ENCODE measurements at places on chromosomes 13 and 19.

DNA sequence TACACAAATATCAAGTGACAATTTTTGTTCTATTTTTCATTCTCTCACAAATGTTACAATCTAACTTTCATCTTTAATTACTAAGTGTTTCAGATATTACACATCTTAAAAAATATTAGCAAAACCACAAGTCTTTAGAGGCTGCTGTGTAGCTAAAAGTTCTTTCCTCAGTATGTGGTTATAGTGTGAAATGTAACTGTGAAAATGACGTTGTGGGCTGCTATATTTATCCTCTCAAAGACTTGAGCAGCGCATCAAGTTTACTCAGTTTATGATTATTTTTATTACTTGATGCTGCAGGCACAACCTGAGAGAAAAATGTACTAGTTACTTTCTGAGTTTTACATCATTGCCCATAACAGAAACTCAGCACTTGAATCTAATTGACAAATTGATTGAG, 2860.6 kb upstream of the PCDH20 start:
- DNase-seq, result no peak

GRCh38 chr13:66077132-66077689, 1152.9 kb downstream of the PCDH9 start:
- no peak for DNase-seq

- DNase-seq, result no peak
Observed at GRCh38 chr13:42355491-42356183, 83.7 kb downstream of the AKAP11 start.

- no peak for DNase-seq
Observed at GRCh38 chr19:41123716-41124294, 9.6 kb downstream of the CYP2F1 start.

DNA sequence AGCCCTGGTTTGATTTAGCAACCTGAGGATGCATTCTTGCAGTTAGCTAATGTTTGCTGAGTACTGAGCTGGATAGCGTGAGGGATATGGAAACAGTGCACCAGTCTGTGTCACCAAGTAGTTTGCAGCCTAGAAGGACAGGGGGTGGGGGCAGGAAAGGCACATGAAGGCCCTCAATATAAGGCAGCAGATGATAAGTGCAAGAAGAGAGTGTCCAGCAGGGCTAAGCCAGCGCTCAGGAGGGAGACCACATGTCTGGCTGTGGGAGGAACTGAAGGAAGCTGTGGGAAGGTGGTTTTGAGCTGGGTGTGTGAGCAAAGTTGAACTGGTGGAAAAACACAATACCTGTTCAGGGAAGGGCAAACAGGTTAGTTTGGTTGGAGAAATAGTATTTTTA, 1.7 kb downstream of the CXCL17 start:
- DNase-seq, result no peak

DNA sequence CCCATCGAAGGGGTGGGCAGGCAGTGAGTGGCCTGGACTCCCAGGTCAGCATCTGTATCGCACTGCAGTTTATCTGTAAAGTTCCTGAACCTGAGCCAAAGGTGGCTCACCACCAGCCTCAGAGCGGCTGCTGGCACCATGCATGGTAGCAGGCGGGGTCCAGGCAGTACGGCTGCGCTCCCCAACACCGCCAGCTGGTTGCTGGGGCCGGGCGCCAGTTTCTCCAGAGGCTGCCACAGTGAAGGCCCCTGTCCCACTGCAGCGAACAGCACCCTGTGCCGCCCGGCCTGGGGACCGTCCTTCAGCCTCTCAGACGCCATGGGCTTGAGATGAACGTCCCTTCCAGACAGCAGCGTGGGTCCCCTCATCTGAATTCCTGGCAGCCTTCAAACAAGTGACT, 109.8 kb downstream of the KDM4B start:
- DNase-seq, result no peak

GRCh38 chr19:35202722-35203688, 25.5 kb downstream of the FAM187B start:
- DNase-seq, result no peak

- DNase-seq, result no peak
Observed at GRCh38 chr19:17420475-17420924, 653 bp downstream of the MVB12A start.

DNA sequence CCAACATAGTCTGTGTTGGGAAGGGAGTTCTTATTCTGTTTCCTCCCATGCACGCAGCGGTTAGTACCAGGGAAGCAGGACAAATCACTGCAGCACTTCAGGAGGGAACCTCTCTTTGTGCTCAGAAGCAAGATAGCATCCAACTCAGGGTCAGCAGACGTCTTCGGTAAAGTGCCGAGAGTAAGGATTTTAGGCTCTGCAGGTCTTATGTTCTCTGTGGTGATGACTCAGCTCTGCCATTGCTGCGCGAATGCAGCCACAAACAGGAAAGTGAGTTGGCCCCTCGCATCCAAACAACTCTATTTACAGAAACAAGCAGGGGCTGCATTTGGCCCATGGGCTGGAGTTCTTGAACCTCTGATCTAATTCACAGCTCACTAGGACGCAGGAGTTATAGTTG, 122.1 kb upstream of the SPATA13 start:
- no peak for DNase-seq

- no peak for DNase-seq
Observed at GRCh38 chr13:98129059-98129746, 13.7 kb upstream of the FARP1 start.

DNA sequence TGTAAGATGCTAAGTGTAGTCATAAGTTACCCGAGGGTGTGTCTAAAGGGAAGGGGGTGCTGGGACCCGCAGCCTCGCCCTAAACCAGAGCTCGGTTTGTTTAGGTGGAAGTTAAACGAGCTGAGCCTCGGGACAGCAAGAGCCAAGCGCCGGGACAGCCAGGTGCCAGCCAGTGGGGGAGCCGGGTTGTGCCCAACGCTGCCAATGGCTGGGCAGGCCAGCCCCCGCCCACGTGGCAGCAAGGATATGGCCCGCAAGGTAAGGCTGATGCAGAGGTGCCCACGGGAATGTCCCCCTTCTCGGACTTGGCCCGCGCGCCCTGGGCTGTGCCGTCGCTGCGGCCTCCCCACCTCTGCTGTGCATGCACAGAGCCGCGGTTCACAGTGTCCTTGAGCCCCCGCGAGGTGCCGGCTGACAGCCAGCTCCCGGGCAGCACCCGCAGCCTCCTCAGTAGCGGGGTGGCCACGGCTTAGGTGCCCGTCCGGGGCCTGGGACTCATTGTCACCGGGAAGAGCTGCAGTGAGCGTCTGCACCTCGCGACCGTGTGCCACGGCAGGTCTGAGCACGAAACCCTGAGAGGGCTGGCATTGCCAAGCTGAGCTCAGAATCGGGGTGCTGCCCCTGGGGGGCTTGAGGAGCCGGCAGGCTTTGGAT, 9.3 kb upstream of the RPS15 start:
- DNase-seq, result no peak

DNA sequence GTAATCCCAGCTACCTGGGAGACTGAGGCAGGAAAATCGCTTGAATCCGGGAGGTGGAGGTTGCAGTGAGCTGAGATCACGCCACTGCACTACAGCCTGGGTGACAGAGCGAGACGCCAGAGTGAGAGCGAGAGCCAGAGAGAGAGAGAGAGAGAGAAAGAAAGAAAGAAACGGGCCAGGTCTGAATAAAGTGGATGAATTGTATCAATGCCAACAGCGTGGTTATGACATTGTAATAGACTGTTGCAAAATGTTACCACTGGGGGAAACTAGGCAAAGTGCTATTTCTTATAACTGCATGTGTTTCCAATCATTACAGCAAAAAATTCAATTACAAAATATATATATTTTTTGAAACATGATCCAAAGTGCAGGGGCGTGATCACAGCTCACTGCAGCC, 11.8 kb upstream of the BTBD2 start:
- no peak for DNase-seq

- no peak for DNase-seq
Observed at GRCh38 chr19:43525836-43526771, 897 bp downstream of the ETHE1 start.

DNA sequence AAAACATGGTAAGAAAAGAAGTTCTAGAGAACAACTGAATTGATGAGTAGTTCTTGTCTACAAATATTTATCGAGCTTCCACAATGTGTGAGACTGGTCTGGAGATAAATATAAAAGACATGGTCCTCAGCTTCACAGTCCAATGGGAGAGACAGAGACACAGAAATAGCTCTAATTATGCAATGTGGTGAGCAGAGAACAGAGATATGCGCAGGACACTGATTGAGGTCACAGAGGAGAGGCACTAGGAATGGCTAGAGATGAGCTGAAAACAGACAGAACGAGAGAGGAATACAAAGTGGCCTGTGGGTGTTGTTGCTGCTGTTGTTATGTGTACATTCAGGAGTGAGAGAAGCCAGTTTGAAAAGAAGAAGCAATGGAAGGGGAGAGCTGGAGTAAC, 53.2 kb downstream of the GPALPP1 start:
- no peak for DNase-seq

DNA sequence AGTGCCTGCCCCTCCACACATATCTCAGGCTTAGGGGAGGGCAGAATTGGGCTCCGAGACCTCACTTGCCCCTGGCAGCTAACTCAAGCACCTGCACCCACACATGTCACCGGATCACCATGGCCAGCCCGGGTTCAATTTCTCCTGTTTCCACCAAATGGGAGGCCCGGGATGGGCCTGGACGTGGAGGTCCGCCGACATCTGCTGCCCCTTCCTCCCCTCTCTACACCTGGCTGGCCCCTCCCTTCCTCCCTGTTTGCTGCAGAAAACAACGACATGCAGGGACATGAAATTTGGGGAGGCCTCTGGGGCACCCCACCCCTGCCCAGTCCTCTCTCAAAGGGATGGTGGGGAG, 1.3 kb downstream of the PRKD2 start:
- no peak for DNase-seq

GRCh38 chr19:47408156-47408938, 11.0 kb downstream of the MEIS3 start:
- no peak for DNase-seq

DNA sequence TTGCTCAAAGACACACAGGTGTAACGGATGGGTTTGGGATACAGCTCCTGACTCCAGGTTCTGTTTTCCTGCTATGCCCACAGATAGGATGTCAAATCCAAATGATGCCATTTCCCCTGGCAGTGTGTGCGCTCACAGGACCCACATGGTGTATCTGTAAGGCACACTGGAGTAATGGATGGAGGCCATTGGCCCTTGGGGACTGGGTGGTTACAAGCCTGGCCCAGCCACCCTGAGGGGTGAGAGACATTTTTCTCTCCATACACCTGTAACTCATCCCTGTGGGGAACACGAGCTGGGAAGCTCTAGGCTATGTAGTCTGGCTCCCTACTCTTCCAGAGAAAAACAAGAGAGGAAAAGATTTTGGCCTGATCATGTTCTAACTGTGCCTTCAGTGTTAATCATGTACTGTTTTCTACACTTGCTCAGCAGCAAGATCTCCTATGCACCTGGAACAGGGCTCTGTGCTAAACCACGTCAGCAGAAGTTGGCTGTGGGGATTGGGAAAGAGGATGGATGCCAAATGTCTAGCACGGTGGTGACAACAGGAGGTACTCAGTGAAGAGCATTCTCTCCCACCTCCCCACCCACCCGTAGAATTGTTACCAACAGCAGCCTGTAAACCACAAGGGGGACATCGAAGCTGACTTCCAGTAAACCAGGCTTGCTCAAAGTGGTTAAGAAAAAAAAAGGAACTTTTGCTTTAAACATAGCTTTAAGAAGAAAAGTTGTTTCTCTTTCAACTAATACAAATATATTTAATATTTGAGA, 237.0 kb downstream of the LACC1 start:
- no peak for DNase-seq

DNA sequence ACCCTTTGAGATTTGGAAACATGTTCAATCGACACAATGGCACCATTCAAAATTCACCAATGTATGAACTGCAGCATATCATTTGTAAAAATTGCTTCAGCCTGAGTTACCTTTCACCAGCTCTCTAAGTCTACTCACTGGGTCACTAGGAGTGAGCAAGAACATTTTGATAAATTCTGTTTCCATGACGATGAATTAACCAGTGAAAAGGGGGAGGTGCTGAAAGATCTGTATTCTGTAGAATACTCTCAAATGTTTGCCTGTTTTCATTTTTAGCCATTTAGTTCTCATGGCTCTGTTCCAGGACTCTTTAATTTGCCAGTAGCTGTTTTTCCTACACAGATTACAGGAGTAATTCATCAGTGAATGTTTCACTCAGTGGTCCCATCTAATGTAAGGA, 883.4 kb downstream of the DIAPH3 start:
- no peak for DNase-seq

DNA sequence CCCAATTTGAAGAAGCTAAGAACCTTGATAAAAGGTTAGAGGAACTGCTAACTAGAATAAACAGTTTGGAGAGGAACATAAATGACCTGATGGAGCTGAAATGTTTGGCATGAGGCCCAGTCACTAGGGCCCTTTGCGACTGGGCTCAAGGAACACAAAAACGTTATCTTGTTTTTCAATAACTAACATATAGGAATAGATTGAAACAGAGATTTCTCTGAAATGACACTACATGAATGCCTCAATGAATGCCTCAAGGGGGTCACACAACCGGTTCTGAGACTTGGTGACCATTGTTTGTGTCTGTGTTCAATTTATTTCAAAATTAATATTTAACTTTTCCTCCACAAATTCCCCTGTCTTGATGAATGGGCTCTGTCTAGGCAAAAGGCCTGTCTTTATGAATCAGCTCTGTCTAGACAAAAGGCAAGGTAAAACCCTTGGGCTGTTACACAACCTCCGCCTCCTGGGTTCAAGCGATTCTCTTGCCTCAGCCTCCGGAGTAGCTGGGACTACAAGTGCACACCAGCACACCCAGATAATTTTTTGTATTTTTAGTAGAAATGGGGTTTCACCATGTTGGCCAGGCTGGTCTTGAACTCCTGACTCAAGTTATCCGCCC, 932 bp upstream of the ZNF486 start:
- DNase-seq, result no peak

DNA sequence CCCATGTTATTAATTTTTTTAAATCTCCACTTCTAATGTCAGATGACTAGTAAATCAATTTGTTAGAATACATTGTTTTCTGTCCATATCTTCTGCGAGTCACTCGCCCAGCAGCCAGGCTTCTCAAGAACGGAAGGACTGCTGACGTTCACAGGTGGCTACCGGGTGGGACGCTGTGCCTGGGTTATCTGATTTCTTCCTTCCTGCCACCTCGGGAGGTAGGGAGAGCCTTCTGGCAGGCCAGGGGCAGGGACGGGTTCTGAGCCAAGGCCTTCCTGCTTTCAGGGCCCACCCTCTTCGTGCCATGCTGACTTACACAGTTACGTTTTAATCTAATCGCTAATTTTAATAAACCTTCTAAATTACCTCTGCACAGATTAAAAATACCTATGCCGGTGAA, 7.9 kb upstream of the C1QTNF9 start:
- DNase-seq, result no peak

GRCh38 chr13:21434588-21434987, 24.5 kb downstream of the ZDHHC20 start:
- DNase-seq, result no peak

GRCh38 chr13:113126265-113127150, 3.9 kb downstream of the F10 start:
- no peak for DNase-seq

GRCh38 chr19:49713236-49713845, 22.4 kb downstream of the CPT1C start:
- no peak for DNase-seq
